ENCODE measurements at places on chromosomes 16 and 17.

DNA sequence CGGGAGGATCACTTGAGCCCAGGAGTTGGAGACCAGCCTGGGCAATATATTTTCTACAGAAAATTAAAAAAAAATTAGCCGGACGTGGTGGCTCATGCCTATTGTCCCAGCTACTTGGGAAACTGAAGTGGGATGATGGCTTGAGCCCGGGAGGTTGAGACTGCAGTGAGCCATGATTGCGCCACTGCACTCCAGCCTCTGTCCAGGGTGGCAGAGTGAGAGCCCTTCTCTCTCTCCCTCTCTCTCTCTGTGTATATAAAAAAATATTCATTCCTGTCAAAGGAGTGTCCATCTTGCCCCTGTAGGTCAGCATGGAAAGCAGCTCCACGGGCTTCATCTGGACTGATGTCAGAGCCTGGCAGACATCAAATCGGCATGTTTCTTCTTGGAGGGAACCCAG lies 31.2 kb downstream of the MGAT5B start:
- no peak overlapping the region for H3K27ac ChIP-seq
- H3K4me3 ChIP-seq = no peak overlapping the region
- no peaks in the 10 kb centered on the region for H3K4me1 ChIP-seq
- peaks cover 17% of the 10 kb centered on the region for H3K27me3 ChIP-seq

- H3K27me3 ChIP-seq = no peaks in the 10 kb centered on the region
- DNase-seq = peak; percentile 87
- peak overlapping the region; percentile 77 for H3K4me3 ChIP-seq
- H3K4me1 ChIP-seq = peaks cover 22% of the 10 kb centered on the region
Measured at GRCh38 chr17:75271233-75271954, 363 bp upstream of the MIF4GD start.

- no peaks in the 10 kb centered on the region for H3K36me3 ChIP-seq
- no peaks in the 10 kb centered on the region for H3K27me3 ChIP-seq
- H3K4me3 ChIP-seq = no peak overlapping the region
- no peak overlapping the region for H3K27ac ChIP-seq
- DNase-seq = no peak
- H3K4me1 ChIP-seq = no peaks in the 10 kb centered on the region
Measured at GRCh38 chr17:29054835-29055234, 11.9 kb downstream of the PIPOX start.

DNA sequence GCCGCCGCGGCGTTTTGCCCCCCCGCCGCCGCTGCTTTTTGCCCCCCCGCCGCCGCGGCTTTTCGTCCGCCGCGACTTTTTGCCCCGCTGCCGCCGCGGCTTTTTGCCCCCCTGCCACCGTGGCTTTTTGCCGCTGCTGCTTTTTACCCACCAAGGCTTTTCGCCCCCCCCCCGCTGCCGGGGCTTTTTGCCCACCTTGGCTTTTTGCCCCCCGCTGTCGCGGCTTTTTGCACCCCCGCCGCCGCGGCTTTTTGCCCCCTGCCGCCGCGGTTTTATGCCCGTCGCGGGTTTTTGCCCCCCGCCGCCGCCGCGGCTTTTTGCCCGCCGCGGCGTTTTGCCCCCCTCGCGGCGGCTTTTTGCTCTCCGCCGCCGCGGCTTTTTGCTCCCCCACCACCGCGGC lies 1343.0 kb downstream of the TP53TG3F start:
- no peaks in the 10 kb centered on the region for H3K36me3 ChIP-seq
- no peak overlapping the region for H3K27ac ChIP-seq
- no peak overlapping the region for H3K4me3 ChIP-seq
- no peak for DNase-seq
- H3K27me3 ChIP-seq = no peaks in the 10 kb centered on the region

GRCh38 chr17:43042025-43042628 lies 17.1 kb downstream of the RND2 start:
- H3K4me3 ChIP-seq = no peak overlapping the region
- H3K36me3 ChIP-seq = no peaks in the 10 kb centered on the region

GRCh38 chr16:20410121-20410723 lies 888 bp downstream of the ACSM5 start:
- peak overlapping the region; percentile 57 for H3K4me3 ChIP-seq
- no peaks in the 10 kb centered on the region for H3K27me3 ChIP-seq
- peak overlapping the region; percentile 46 for H3K27ac ChIP-seq
- no peak for DNase-seq

DNA sequence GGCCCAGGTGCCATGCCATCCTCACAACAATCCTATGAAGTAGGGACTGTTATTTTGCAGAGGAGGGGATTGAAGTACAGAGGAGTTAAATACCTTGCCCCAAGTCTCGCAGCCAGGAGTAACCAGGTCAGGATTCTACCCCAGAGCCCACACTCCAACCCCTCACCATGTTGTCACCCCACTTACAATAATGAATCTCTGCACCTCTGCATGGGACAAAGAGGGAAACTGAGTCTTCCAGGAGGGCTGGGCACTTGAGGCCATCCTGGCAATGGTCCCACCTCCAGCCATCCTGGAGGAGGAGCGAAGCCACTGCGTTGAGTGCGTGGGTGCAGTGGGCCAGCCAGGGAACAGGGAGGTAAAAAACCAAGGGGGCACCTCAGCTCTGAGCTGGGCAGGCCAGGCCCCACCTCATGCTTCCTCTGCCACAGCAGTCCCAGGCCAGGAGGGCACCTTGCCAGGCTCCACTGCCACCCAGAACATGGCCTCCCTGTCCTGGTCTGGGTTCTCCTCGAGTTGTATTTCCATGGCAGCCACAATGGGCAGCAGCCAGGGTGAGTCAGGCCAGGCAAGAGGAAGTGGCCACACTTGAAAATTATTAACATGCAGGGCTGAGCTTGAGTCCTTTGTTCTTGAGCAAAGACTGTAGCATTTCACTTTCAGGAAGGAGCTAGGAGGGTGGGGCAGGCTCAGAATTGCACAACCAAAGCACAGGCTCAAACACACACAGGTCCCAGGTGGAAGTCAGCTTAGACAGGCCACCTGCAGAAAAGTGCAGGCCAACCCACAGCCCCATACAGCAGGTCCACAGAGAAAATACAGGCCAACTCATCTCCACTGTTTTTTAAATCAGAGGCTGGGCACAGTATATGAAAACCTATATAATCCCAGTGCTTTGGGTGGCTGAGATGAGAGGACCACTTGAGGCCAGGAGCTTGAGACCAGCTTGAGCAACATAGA lies 52.1 kb downstream of the CUEDC1 start:
- H3K27me3 ChIP-seq = no peaks in the 10 kb centered on the region
- peaks cover 68% of the 10 kb centered on the region for H3K4me1 ChIP-seq
- no peaks in the 10 kb centered on the region for H3K36me3 ChIP-seq
- peak overlapping the region; percentile 82 for H3K27ac ChIP-seq
- H3K4me3 ChIP-seq = no peak overlapping the region

GRCh38 chr16:4495766-4496165 lies 19.6 kb downstream of the HMOX2 start:
- H3K27ac ChIP-seq = no peak overlapping the region
- DNase-seq = no peak
- H3K36me3 ChIP-seq = peaks cover 8% of the 10 kb centered on the region
- H3K4me3 ChIP-seq = no peak overlapping the region
- peaks cover 27% of the 10 kb centered on the region for H3K4me1 ChIP-seq

GRCh38 chr17:36578671-36579070 lies 13.0 kb upstream of the DHRS11 start:
- no peaks in the 10 kb centered on the region for H3K4me1 ChIP-seq
- DNase-seq = no peak
- H3K4me3 ChIP-seq = no peak overlapping the region
- H3K36me3 ChIP-seq = peaks cover 9% of the 10 kb centered on the region

GRCh38 chr16:86581458-86581857 lies 3.1 kb downstream of the FOXL1 start:
- no peaks in the 10 kb centered on the region for H3K36me3 ChIP-seq
- peaks cover 5% of the 10 kb centered on the region for H3K4me1 ChIP-seq

GRCh38 chr16:23245268-23245667 lies 56.8 kb upstream of the SCNN1B start:
- H3K4me3 ChIP-seq = no peak overlapping the region
- no peaks in the 10 kb centered on the region for H3K4me1 ChIP-seq
- DNase-seq = peak; percentile 13
- H3K27ac ChIP-seq = no peak overlapping the region
- H3K36me3 ChIP-seq = no peaks in the 10 kb centered on the region
- H3K27me3 ChIP-seq = no peaks in the 10 kb centered on the region

- peaks cover 25% of the 10 kb centered on the region for H3K4me1 ChIP-seq
- no peak overlapping the region for H3K4me3 ChIP-seq
- H3K36me3 ChIP-seq = peaks cover 89% of the 10 kb centered on the region
- DNase-seq = no peak
- no peaks in the 10 kb centered on the region for H3K27me3 ChIP-seq
- H3K27ac ChIP-seq = peak overlapping the region; percentile 40
Measured at GRCh38 chr16:15604460-15605440, 38.2 kb downstream of the MARF1 start.

- H3K27me3 ChIP-seq = no peaks in the 10 kb centered on the region
- H3K4me1 ChIP-seq = no peaks in the 10 kb centered on the region
- H3K4me3 ChIP-seq = no peak overlapping the region
- H3K36me3 ChIP-seq = no peaks in the 10 kb centered on the region
- peak overlapping the region; percentile 16 for H3K27ac ChIP-seq
- DNase-seq = no peak
Measured at GRCh38 chr16:10405386-10405939, 19.6 kb downstream of the ATF7IP2 start.

DNA sequence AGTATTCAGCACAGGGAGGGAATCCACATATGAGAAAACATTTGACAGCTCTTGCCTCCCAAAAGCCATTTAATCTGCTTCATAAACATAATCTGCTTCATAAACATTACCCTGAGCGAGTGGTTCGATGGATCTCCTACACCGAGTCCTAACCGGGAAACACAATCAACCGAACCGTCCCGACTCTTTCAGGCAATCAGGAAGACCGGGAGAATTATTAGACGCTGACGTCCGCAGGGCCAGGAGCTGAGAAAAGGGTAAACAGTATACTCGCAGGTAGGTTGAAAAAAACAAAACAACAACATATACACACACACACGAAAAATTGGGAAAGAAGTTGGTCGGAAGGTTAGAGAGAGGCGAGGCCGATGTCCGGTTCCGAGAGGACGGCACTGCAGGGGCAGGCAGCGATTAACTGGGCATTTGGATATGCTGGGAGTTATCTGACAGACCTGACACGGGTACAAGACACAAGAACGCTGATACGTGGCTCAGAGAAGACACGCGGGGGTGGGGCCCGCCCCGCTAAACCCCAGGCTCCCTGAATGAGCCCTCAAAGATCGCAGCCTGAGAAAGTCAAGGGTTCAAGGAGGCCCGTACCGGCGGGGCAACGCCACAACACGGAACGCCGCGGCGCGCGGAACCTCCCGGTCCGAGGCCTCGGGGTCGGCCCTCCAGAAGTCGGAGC lies 585 bp downstream of the AP1G1 start:
- no peaks in the 10 kb centered on the region for H3K36me3 ChIP-seq

- no peak overlapping the region for H3K27ac ChIP-seq
- H3K36me3 ChIP-seq = no peaks in the 10 kb centered on the region
- DNase-seq = no peak
- H3K4me3 ChIP-seq = no peak overlapping the region
Measured at GRCh38 chr16:75193730-75194444, 13.1 kb downstream of the CTRB2 start.

GRCh38 chr16:57757326-57757786 lies 21.8 kb downstream of the KATNB1 start:
- H3K27ac ChIP-seq = no peak overlapping the region
- H3K27me3 ChIP-seq = no peaks in the 10 kb centered on the region

- no peak overlapping the region for H3K4me3 ChIP-seq
- H3K27me3 ChIP-seq = no peaks in the 10 kb centered on the region
- no peak for DNase-seq
- peak overlapping the region; percentile 46 for H3K27ac ChIP-seq
- H3K4me1 ChIP-seq = peaks cover 27% of the 10 kb centered on the region
- H3K36me3 ChIP-seq = no peaks in the 10 kb centered on the region
Measured at GRCh38 chr16:72969146-72969545, 78.8 kb downstream of the ZFHX3 start.

GRCh38 chr16:2464333-2464732 lies 4.4 kb downstream of the TEDC2 start:
- H3K4me1 ChIP-seq = peaks cover 20% of the 10 kb centered on the region
- H3K4me3 ChIP-seq = no peak overlapping the region
- DNase-seq = no peak

- no peak overlapping the region for H3K27ac ChIP-seq
- no peak overlapping the region for H3K4me3 ChIP-seq
- H3K27me3 ChIP-seq = no peaks in the 10 kb centered on the region
- no peaks in the 10 kb centered on the region for H3K4me1 ChIP-seq
- no peak for DNase-seq
Measured at GRCh38 chr16:5971924-5972323, 874.3 kb upstream of the EEF2KMT start.

GRCh38 chr16:3071655-3072054 lies 6.2 kb downstream of the IL32 start:
- H3K4me1 ChIP-seq = peaks cover 8% of the 10 kb centered on the region
- no peak overlapping the region for H3K4me3 ChIP-seq
- no peak for DNase-seq

DNA sequence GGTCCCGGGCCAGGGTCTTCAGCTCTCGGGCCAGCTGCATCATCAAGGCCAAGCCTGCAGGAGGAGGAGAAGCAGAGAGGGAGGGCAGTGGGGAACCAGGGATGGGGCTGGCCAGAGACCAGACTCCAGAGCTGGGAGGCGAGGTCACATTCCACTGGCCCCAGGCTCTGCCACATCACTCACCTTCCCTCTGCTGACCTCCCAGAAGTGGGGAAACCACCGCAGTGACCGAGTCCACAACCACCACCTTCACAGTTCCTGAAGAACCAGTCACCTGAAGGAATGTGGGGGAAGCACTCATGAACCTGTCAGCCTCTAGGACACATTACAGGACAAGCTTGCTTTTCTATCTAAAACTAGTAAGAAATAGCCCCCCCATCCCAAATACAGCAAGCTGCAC lies 16.4 kb downstream of the RAD51D start:
- H3K27ac ChIP-seq = no peak overlapping the region
- H3K4me1 ChIP-seq = no peaks in the 10 kb centered on the region
- no peak overlapping the region for H3K4me3 ChIP-seq
- H3K36me3 ChIP-seq = no peaks in the 10 kb centered on the region

GRCh38 chr16:84095466-84095865 lies 21.3 kb downstream of the MBTPS1 start:
- DNase-seq = no peak
- H3K4me1 ChIP-seq = peaks cover under 1% of the 10 kb centered on the region
- H3K36me3 ChIP-seq = peaks cover 11% of the 10 kb centered on the region
- no peak overlapping the region for H3K4me3 ChIP-seq
- H3K27me3 ChIP-seq = no peaks in the 10 kb centered on the region

- no peak overlapping the region for H3K4me3 ChIP-seq
- no peak overlapping the region for H3K27ac ChIP-seq
- no peak for DNase-seq
- H3K36me3 ChIP-seq = no peaks in the 10 kb centered on the region
- H3K4me1 ChIP-seq = no peaks in the 10 kb centered on the region
Measured at GRCh38 chr16:61233713-61234112, 802.5 kb downstream of the CDH8 start.

GRCh38 chr16:84773312-84773711 lies 46.5 kb upstream of the CRISPLD2 start:
- DNase-seq = no peak
- H3K4me3 ChIP-seq = no peak overlapping the region
- no peak overlapping the region for H3K27ac ChIP-seq

GRCh38 chr17:20120836-20121235 lies 111.7 kb downstream of the SPECC1 start:
- peaks cover 10% of the 10 kb centered on the region for H3K4me1 ChIP-seq
- H3K27ac ChIP-seq = no peak overlapping the region
- H3K36me3 ChIP-seq = no peaks in the 10 kb centered on the region
- DNase-seq = no peak

- no peaks in the 10 kb centered on the region for H3K27me3 ChIP-seq
- DNase-seq = no peak
- H3K4me3 ChIP-seq = no peak overlapping the region
- H3K4me1 ChIP-seq = no peaks in the 10 kb centered on the region
- H3K36me3 ChIP-seq = no peaks in the 10 kb centered on the region
- H3K27ac ChIP-seq = no peak overlapping the region
Measured at GRCh38 chr16:24853169-24853824, 7.5 kb downstream of the SLC5A11 start.
